NCI-H2081 (cell line): ENCODE measurements at places on chromosomes 2 and 18.

GRCh38 chr2:11099122-11100065 lies 55.9 kb upstream of the SLC66A3 start:
- DNase-seq = no peak

DNA sequence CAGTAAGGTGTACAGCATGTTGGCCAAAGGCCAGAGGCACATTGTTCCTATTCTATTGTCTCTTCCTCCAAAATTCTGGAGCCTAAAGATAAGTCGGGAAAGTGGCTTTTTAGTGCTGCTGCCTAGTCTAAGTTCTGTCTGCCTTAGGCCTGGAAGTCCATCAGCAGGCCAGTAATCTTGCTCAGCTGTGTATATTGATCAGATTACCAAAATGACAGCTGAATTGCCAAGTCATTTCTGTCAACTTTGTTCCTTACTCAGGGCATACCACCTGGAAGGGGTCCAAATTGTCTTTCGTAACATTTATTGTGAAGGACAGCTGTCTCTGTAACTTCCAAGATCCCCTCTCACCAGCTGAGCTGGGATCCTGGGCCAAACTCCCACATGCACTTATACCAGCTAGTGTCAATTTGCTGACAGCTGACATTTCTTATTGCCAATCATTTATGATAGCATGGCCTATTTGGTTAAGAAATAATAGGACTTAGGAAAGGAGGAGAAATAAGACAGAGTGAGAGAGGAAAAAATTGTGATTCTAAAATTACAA lies 116.8 kb upstream of the FSHR start:
- DNase-seq = no peak

DNA sequence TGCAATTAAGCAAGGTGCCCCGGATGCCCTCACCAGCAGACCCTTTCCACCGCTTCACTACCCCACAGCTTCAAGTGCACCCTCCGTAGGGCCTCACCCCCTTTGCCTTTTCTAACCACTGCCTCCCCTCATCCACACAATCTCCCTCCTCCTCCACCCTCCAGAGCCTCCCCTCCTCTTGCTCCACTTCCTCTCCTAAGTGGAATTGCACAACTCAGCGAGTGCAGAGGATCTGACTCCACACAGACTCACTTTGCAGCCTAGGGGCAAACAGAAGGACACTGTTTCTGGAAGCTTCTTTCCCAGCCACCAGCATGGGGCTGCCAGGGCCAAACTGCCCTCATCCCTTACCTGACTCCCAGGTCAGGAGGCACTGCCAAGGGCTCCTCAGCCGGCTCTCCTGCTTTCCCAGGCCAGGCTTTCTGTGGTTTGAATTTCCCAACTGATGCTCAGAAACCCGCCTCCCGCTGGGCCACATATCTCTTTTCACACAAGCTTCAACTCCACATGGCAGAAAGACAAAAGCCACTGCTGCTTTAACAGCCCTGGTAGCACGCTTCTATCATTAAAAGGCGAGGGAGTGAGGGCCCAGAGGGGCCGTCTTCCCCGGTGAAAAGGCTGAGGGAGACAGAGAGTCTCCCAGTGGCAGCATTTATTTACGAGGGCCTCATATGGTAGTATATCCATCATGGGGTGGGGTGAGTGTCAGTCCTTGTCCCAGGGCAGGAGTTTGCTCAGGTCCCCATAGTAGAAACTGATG lies 74.7 kb upstream of the MGAT4A start:
- no peak for DNase-seq

DNA sequence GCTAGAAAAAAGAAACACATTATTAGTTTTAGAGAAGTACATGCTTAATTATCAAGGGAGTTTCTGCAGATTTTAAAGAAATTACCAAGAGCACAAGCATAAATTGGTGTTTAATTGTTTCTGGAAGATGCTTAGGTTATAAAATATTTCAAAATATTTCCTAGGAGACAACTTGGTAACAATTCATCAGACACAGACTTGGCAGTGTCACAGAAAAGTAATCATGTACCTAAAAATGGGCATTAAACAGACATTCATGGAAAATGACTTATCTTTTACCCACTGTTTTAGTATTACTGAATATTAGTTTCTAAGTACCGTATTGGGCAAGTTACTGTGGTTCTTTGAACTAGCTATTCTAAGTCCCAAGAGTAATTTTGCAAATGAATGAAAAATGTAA lies 428.8 kb upstream of the LYPD1 start:
- DNase-seq = no peak

- peak; percentile 93 for DNase-seq
Observed at GRCh38 chr2:27683390-27684071, 19.8 kb downstream of the SLC4A1AP start.

DNA sequence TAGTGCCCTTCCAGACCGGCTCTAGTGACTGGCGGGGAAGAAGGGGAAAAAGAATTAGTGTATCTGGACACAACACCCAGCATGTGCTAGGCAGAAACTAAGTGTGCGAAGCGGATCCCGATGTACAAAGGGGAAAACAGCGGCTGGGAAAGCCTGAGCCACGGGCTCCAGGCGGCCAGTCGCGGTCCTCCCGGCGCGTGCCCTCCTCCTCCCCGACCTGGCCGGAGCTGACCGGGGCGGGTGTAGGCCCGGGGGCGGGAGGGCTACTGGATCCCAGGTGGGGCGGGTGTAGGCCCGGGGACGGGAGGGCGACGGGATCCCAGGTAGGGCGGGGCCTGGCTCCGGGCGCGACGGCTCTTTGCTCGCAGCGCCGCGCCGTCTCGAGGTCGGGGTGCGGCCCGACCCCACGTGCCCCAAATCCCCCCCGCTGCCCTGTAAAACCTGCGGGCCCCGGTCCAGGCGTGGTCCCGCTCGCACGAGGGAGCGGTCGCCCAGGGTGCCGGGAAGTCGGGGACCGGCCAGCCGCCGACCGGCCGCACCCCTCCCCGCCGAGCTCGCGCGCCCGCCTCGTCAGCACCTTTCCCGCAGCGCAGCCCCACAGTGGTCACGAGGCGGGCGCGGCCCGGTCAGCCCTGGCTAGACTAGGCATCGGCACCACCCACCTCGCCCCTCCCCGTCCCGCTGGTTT lies 48.8 kb downstream of the C2orf42 start:
- peak; percentile 51 for DNase-seq

GRCh38 chr2:55718165-55719008 lies 24.7 kb upstream of the PNPT1 start:
- DNase-seq = peak; percentile 76

GRCh38 chr18:62610351-62610700 lies 87.5 kb downstream of the ZCCHC2 start:
- DNase-seq = no peak

- DNase-seq = no peak
Observed at GRCh38 chr2:198273660-198274059, 469.3 kb downstream of the PLCL1 start.

- DNase-seq = no peak
Observed at GRCh38 chr2:222355860-222356259, 57.1 kb upstream of the PAX3 start.

- no peak for DNase-seq
Observed at GRCh38 chr18:24502667-24503523, 42.5 kb downstream of the HRH4 start.

GRCh38 chr2:206212673-206213513 lies 53.2 kb downstream of the EEF1B2 start:
- DNase-seq = peak; percentile 60

- DNase-seq = no peak
Observed at GRCh38 chr2:222050981-222051380, 247.8 kb downstream of the PAX3 start.
